SHP77 treated with DMSO at 0.1 percent for 48 hours (cell line): ENCODE measurements at places on chromosomes 5 and 9.

GRCh38 chr9:137461663-137462395 is 2.7 kb upstream of the NSMF start:
- no peak for DNase-seq

DNA sequence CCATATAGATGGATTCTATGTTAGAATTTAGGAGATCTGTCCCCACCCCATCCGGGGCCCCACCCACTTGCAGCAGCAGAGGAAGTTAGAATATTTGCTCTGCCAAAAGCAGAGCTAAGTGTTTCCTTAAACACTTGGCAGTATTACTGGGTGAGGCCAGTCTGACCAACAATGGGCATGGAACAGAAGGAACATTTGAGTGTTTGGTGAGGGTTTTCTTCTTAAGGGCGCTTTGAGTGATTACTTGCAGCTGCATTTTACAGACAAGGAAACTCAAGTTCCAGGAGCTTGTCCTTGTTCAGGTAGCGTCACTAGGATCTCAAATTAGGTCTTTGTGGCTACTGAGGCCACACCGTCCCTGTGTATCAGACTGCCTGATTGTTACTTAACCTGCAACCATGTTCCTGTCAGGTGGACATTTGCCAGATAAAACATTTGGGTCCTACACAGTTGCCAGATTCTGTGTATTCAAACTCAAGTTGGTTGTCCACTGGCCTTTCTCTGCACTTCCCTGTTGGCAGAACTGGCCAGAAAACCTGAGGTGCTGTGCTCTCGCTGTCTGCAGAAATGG is 59.3 kb downstream of the SLC46A2 start:
- DNase-seq: no peak

DNA sequence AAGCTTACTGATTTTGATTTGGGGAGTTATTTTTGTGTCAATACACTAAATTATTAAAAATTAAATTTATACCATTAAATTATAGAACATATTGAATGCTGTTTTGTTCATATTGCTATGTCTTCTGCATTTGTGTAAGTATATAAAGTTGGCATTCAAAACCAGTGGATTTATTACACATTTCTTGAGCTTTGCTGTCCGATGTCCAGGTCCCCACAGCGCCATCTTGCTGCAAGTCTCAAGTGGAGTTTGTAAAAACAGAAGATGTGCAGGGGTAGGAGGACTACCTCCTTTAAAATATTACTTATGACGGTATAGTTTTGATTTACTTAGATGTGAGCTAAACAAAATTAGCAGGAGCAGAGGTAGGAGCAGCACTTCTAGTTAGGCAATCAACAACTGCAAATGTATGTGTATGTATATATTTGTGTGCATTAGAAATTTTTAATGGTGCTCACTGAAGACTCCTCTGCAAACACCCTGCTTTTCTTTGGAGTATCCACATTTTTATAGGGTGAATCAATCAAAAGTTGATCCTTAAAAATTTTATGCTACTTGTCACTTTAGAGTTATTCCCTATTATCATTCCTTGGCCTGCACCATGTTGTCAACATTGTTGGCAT is 37.4 kb downstream of the CPEB4 start:
- DNase-seq: no peak

GRCh38 chr5:124936626-124936933 is 190.1 kb upstream of the ZNF608 start:
- DNase-seq: no peak

- peak; percentile 48 for DNase-seq
Measured at GRCh38 chr5:10528056-10528816, 35.6 kb upstream of the ANKRD33B start.
